Brain microvascular endothelial cell (primary cell): ENCODE measurements at places on chromosomes 6 and 20.

DNA sequence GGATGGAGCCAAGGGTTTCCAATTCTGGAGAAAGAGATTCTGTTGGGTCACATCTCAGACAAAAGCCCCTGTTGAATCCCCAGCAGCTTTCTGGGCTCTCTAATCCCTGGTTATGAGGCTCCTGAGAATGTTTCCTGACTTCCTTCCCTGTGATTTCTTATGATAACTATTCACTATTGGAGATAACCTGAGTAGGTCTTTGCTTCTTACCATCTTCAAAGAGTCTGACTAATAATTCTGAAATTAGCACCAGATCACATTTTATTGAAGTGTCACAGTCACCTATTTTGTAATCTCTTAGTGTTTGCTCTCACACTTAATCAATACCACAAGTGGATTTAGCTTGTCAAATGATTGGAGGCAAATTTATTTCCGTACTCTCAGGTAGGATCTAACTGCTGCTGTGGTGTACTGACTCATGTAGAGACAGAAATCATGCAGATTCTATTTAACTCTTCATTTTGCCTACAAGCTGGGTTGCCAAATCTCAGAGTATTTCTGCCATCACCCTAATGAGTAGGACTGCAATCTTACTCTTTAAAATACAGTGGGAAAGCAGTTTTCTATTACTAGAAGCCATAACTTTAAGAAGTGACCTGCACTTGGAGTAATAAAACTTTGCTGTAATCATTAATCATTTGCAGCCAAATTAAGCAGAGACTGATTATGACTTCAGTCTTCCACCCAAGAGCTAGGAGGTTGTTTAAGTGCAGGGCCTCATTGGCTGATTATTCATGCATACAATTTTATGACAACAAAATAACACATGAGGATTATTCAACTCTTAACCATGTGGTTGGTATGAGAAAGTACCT is 422.1 kb downstream of the EPM2A start:
- DNase-seq: no peak

DNA sequence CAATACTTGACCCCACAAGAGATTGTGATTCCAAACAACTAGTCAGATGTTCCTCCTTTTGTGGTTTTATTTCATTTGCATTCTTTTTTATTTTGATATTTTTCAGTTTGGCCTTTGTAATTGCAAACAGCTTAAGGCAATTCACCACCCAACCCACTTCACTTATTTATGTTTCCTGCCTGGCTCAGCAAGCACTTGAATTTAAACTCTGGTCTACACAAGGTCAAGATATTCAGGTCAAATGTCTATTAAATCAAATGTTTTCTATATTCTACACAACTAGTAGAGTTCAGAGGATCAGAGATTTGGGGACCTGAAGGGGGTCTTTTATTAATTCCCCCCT is 100.1 kb downstream of the SGK1 start:
- DNase-seq: no peak

GRCh38 chr20:10958279-10958678 is 284.5 kb upstream of the JAG1 start:
- DNase-seq: no peak

GRCh38 chr20:44730441-44730840 is 15.2 kb upstream of the KCNK15 start:
- peak; percentile 73 for DNase-seq

DNA sequence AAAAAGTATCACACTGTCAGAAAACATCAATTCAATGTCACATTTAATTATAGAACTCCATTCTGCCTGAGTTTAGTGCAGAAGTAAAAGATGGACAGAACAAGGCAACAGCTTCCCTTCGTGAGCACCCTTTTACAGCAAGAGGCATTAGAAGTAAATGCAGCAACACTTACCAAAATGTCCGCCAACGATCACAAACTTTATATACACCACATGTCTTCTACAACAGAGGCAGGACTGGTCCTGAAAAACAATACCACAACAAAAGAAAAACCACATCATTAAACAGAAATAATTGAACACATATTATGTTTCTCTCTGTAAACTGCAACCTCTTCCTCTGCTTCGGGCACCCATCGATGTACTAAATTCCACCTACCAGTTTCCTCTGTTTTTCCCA is 92.9 kb downstream of the FYN start:
- DNase-seq: no peak

- no peak for DNase-seq
Measured at GRCh38 chr6:29439006-29439405, at the start of gene OR10C1. OR10C1 (plus strand) TSS chr6:29439306; CDS start chr6:29440016, 710 bp downstream.

- DNase-seq: no peak
Measured at GRCh38 chr20:15166744-15167143, 829.3 kb upstream of the FLRT3 start.

DNA sequence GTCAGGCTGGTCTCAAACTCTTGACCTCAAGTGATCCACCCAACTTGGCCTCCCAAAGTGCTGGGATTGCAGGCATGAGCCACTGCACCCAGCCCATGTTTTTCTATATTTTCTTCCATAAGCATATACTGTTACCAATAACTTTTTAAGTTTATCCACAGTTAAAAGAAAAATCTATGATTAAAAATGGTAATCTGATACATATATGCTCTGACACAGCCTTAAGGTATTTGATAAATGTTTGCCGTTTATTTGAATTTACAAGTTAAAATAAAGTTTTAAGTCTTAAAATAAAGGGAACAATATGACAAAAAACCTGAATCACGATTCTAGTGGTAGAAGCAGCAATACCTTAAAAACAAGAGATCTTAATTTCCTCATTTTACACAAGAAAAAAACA is 5.2 kb downstream of the STK38 start:
- DNase-seq: no peak

- DNase-seq: no peak
Measured at GRCh38 chr6:156883497-156884252, 106.5 kb downstream of the ARID1B start.

DNA sequence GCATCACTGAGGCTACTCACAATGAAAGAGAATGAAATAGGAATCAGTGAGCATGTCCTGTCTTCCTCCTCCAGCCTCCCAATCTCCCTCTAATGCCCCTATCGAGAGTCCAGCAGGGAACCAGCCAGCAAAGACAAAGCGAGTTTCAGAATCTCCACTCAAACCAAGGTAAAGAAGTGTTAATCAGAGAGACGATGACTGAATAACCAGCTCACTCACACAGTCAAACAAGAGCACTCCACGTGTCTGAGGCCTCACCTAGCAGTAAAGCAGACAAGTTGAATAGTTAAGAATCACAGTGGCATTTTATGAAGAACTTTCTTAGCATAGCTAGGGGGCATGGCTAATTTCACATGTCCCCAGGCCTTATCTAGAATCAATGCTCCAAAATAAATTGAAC is 3.3 kb upstream of the TREM1 start:
- DNase-seq: no peak

GRCh38 chr6:31541658-31542521 is at the start of gene DDX39B:
DDX39B (minus strand) TSS chr6:31542003; CDS start chr6:31540532, 1,471 bp downstream.
- peak; percentile 94 for DNase-seq

DNA sequence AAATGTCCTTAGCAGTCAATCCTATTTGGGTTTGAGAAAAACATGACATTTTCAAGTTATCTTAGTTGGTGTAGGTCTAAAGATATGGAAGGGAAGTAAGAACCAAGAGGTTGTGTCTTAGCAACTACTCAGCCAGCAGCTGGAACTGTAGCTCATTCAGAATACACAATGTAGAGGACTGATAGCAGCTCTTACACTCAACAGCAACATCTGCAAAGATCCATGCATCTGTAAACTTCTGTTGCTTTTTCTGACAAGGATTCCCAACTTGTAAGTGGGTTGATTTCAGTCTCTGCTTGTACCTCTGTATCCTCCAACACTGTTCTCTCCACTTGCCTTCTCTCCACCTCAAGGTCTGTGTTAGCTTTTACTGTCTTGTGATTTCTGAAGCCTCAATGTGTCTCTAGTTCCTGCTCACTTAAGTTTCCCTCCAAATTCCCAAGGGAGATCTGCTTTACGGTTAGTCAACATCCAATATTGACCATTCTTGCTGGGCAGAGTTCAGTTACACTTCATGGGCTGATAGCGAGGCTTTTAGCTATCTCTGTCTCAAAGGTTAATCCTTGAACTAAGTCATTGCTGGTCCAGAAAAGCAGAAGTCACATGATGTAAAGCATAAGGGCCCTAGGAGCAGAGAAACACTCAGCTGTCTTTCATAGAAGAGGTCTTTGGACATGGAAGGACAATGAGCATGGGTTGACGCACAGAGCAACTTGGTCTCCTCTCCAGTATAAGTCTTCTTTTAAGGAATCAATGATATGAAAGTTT is 71.6 kb upstream of the LGSN start:
- no peak for DNase-seq

- DNase-seq: no peak
Measured at GRCh38 chr6:15462717-15463525, 199.9 kb downstream of the DTNBP1 start.

DNA sequence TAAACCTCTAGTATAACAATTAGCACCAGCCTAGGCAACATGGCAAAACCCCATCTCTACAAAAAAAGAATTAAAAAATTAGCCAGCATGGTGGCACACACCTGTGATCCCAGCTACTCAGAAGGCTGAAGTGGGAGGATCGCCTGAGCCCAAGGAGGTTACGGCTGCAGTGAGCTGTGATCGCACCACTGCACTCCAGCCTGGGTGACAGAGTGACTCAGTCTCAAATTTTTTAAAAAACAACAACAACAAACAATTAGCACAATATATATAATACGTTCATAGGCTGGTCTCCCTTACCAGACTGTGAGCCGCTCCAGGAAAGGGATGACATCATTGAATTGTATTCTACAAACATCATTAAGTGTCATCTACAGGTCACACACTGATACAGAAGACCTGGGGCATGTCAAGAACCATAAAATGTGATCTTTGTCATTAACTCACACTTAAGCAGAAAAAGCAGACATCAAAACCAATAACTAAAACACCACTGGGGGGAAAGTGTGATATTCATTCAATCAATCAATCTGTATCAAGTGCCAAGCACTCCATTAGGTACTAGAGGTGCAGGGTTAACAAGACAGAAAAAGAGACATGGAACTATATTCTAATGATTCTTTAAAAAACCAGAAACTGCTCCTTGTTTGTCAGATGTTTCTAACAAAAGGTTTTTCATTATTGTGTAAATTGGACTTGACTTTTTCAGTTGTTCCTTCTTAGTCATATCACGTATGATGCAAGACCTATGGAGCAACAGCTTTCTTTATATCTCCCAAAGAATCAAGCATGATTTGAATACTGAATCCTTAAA is 17.8 kb downstream of the MAP3K5 start:
- no peak for DNase-seq

GRCh38 chr6:129621252-129621651 is 88.7 kb downstream of the ARHGAP18 start:
- no peak for DNase-seq

DNA sequence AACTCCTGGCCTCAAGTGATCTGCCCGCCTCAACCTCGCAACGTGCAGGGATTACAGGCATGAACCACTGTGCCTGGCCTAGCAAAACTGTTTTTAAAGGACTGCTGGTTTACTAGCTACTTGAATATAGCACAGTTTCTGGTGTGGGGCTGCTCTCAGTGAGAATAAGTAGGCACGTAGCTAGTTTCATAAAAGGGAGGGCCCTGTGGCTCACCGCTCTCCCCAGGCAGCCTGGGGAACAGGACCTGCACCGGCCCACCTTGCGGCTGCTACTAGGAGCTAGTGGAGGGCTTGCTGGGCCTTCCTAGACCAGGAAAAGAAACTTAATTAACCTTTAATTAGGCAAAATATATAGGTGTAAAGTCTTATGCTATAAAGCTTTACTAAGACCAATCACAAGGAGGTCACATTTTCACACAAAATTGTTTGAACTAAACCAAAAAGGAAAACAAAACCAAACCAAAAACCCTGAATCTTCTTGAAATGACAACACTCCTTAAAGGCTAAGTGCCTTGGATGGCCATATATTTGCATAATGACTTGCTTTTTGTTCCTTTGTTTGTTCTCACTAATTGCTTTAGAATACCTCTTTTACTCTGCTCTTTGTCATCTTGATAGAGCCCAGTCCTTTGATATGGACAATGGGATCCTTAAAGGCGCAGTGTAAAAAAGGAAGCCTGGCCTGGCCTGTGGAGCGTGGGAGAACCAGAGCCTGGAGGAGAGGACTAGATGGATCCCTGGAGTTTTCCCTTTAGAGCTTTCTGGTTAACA is 69.5 kb upstream of the SAMD5 start:
- DNase-seq: no peak

DNA sequence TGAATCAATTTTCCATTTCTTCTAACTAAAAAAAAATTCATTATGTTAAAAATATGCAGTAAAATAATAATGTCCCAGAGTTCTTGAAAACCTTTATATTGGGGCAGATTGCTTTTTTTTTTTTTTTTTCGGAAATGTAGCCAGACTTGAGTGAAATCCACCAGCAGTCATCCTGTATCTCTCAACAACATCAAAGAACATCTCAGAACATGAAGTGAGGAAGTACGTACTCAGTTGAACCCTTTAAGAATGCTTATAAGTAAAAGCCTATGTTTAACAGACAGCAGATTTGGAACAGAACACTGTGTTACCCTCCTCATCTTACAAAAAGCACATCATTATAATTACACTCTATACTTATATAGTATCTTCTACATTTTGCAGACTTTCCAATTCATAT is 51.0 kb upstream of the SUPT3H start:
- no peak for DNase-seq

DNA sequence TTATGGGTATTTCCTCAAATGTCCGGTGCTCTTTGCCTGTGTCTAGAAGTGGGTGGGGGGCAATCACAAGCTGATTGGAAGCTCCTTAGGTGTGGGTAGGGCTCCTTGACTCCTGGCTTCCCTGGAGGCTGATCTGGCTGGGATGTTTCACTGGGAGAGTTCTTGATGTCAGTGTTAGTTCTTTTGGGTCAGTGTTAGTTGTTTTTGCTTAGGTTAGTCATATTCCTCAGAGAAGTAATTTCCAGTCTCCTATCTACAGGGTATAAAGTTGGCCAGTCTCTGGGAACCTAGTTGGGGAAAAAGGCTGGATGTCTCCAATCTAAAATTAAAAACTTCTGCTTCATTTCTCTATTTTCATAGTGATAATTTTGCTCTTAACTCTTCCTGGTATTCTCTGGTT is 23.6 kb downstream of the CDC5L start:
- no peak for DNase-seq

- DNase-seq: no peak
Measured at GRCh38 chr6:168314948-168315347, 4.6 kb downstream of the DACT2 start.

DNA sequence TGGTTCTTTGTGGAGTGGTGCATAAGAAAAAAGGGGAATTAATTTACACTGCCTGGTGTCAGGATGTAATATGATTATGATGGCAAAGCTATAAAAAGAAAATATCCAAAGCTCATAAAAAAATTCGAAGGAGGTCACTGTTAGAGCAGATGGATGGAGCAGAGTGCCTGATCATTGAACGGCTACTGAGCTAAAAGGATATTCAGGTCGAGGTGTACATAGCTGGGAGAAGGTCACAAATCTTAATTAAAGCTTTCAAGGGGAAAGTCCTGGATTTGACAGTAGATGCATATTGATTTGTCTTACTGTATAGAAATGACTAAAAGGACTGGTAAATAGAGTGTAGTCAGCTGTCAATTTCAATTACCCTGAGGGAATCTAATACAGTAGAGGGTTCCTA is 84.4 kb downstream of the PKIB start:
- DNase-seq: no peak

- DNase-seq: no peak
Measured at GRCh38 chr20:19975901-19976300, 41.3 kb upstream of the NAA20 start.

- no peak for DNase-seq
Measured at GRCh38 chr6:1796706-1797529, 187.2 kb downstream of the FOXC1 start.

GRCh38 chr6:16683641-16684194 is 77.5 kb downstream of the ATXN1 start:
- DNase-seq: peak; percentile 69

GRCh38 chr20:36487069-36487468 is 54.2 kb upstream of the MYL9 start:
- DNase-seq: no peak

GRCh38 chr20:53162251-53162835 is 190.2 kb downstream of the TSHZ2 start:
- peak; percentile 33 for DNase-seq
